ENCODE measurements at places on chromosomes 11 and 22. TPM values are rescaled to one million over a fixed set of nuclear protein-coding genes. Genes with fewer than 3 reads are reported as not detected.

NAV2 gene
- 69.1 TPM for total RNA-seq

NCAM1 gene
- total RNA-seq, result 1.7 TPM

ASPHD2 gene
- not detected for total RNA-seq

PYGM gene
- 0.26 TPM for total RNA-seq

Measured in right lobe of liver (tissue), 6 donors.